ENCODE measurements at places on chromosomes 11 and 22.
A peak's percentile ranks its signal among the peaks of the same experiment; 100 is the strongest.

DNA sequence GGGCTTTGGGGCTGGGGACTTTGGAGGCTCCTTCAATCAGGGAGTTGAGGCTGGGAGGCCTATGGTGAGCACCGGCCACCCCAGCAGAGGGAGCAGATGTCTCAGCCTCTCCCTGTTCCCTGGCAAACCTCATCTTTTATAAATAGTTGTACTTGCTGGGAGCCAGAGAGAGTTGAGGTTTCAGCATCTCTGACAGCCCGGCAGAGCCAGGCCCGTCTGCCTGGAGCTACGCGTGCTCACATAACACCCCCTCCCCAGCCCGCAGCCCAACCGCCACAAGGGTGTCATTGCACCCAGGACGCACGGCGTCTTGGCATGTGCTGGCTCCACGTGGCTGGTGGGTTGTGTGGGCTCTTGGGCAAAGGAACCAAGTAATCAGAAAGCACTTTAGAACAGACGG, 127.1 kb downstream of the CHST1 start:
- no peak for DNase-seq

- DNase-seq = no peak
Measured at GRCh38 chr11:11047851-11048610, 190.2 kb upstream of the ZBED5 start.

DNA sequence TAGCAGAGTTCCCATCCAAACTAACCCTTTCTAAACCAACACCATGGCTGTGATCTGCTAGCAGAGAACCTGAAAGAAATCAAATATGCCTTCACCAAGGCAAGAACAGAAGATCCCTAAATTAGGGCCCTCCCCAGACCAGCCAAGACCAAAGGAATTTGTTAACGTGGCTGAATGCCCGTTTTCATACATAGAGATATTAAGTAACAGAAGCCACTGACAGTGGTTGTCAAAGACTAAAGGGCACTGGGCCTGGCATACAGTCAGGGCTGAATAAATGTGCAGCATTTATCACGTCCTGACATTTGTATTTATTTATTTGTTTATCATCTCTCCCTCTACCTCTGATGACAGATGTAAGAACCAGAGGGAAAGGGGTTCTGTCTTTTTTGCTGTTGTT, 271.8 kb downstream of the LARGE1 start:
- DNase-seq = no peak

DNA sequence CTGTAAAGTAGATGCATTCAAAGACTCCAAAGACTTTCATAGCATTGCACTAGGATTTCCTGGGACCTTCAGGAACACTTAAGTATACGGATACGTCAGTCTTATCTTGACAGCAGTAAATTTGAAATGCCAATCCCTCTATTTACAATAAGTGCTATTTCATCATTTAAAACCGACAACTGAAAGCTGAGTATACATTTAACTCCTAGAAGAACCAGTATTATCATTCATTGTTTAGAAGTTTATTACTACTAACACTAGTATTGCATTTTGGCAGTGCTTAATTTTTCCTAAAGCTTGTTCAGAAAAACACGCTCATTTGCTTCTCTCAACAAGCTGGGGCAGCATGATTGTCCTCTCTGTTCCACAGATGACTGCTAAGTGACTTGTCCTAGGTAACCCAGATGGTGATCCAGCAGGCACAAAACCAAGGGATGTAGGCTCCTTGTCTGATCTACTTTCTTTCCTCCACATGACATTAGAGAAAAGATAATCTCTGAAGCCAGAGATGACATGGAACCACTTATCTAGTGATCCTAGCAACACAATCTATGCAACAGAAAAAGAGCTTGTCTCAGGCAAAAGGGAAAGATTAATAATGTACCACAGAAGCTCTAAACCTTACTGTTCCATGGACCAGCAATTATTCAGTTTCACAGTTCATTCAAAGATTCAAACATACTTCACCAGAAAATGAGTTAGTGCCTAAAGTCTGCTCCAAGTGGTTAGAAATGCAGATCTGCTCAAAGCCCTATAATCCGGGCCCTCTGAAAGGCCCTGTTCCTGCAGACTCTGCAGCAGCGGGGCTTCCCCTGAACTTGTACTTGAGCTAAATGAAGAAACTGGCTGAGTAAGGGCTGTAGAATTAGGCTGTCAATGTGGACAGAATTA, 5.2 kb downstream of the MAML2 start:
- DNase-seq = peak; percentile 89

DNA sequence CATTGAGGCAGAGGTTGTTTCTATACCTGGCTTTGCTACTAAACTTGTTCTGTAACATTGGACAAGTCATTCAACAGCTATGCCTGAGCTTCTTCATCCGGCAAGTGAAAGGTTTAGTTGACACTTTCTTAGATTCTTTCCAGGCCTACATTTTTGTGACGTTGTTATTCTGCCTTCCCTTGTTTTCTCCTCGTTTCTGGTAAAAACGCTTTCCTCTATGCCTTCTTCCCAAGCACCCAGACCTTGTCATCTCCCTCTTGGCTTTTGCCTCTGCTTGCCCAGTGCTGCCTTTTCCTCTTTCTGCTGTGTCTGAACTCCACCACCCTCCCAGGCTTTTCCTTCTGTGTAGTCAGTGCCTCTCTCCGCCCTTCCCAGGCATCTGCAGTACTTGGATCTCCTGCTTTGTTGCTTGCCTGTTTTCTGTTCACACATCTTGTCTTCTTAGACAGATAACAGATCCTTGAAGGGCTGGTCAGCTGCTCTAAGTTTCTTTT, 1.4 kb upstream of the AMOTL1 start:
- DNase-seq = peak; percentile 89

Data from amniotic epithelial cell (primary cell).